ENCODE measurements at places on chromosomes 4 and X.

DNA sequence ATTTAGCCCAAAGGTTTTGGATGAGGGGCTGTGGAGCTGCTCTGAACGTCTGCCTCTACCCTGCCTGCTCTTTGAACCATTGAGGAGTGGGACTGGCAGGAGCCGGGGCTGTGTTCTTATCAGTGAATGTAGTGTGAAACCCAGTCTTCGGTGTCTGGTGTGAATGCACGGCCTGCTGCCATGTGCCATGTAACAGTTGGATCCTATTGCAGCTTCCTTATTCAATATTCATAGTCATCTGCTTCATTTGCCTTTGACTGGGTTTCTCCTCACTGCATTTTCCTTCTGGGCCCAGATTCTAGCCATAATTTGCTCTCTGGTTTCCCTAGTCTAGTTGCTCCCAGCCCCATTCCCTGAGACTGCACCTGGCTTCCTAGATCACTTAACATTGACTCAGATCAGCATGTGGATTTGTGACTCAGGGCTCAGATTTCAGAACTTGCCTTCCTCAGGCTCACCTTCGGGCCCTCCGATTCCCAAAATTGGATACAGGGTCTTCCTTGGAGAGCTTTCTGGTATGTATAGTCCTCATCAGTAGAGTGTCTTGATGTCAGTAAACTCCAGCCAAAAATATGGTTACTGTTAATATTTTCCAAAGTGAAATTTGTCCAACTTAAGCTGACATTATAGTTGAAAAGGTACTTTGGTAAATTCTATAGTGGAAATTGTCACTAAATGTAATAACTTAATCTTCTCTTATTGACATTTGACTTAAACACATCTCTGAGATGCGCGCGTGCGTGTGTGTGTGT is 94.0 kb upstream of the DDIT4L start:
- DNase-seq: no peak

- DNase-seq: peak; percentile 92
These were observed 10.2 kb upstream of the DLG3 start for GRCh38 chrX:70434352-70434866.

DNA sequence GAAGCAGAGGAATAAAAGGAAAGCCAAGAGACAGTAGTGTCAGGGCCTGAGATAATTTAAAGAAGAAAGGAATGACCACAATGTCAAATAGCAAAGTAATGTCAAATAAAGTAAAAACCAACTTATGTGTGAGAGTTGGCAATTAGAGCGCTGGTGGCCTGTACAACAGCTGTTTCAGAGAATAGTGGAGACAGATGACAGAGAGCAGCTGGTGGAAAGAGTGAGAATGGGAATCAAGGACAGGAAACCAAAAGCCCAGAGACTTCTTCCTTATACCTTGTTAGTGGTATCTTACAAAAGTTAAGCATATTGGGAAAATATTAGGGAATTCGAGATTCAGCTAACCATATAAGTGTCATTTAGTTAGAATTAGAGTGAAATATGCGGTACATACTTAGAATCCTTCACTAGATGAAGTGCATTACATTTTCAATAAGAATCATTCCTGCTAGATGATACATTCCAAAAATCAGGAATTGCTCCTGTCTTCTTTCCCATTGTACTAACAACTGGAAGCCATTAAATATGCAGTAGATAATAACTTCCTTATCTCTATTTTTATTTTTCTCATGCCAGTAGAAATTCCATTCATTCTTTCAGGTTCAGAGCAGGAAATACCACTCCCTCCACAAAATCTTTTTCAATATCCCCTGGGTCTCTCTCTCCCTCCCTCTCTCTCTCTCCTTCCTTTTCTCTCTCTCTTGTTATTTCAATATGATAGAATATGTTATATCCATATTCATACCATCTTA is 525.4 kb downstream of the CENPC start:
- DNase-seq: no peak

GRCh38 chr4:102469806-102470205 is 31.4 kb upstream of the NFKB1 start:
- no peak for DNase-seq

DNA sequence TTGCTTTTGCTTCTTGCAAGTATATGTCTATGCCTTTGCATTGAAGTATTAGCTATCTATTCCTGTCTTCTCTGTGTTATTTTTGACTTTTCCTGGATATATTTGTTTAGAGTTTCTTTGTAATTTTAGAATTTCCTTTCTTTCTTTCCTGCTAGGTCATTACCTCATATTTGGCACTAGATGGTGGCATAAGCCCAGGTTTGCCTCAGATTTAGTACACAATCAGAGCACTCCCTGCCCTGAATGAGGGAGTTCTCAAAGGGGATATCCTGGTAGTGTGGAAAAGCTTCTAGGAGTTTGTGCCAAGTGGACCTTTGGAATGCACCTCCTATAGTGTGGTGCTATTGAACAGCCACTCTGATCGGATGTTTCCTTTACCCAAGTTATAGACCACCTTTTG is 181.6 kb downstream of the UGT8 start:
- DNase-seq: no peak

DNA sequence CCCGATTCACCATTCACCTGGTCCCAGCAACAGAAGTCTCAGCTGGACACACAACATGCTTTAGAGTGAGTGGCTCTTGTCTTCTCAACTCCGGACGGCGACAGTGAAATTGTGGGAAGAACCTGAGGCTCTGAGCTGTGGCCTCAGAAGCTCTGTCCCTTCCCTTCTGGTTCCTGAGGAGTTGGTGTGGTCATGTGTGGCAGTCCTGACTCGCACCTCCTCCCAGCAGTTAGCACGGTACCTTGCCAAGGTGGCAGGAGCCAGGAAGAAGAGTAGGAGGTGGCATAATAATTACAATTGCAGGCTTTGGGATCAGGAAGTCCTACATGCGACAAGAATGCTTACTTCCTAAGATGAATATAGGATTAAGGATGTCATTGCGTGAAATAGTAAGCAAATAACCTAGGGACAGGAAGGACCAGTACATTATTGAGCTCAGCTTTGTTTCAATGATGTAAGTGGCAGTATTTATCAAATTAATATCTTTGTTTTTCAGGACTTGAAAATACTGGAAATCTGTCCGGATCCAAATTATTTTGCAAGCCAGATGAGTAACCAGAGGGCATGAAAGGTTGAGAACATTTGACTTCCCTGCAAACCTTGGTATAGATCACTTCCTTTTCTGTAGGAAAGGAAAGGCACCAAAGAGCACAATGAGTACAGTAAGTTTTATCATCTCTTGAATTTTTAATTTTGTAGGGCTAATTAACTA is 21.1 kb downstream of the RNF4 start:
- DNase-seq: no peak

DNA sequence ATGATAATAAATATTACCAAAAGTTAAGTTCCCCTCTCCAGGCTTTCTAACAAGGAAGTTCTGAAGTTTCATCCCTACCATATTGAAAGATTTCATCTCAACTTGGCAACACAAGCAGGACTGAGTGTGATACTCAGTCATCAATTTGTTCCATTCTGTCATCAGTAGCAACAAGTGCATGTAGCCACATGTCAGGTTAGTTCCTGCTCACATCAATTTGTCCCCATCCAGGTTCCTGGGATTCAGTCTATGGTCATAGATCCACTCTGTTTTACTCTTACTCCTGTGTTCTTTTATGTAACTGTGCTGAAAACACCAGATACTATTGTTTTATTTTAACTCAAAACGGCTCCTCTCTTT is 22.2 kb downstream of the SMPX start:
- no peak for DNase-seq
